CD8-positive, alpha-beta memory T cell (primary cell): ENCODE measurements at places on chromosomes 16 and 17. TPM values are rescaled to one million over a fixed set of nuclear protein-coding genes. Genes with fewer than 3 reads are reported as not detected.

Gene POLG2
- polyA plus RNA-seq = 5.3 TPM

Gene PDIA2
- not detected for polyA plus RNA-seq

Gene GP1BA
- polyA plus RNA-seq = not detected

DNA sequence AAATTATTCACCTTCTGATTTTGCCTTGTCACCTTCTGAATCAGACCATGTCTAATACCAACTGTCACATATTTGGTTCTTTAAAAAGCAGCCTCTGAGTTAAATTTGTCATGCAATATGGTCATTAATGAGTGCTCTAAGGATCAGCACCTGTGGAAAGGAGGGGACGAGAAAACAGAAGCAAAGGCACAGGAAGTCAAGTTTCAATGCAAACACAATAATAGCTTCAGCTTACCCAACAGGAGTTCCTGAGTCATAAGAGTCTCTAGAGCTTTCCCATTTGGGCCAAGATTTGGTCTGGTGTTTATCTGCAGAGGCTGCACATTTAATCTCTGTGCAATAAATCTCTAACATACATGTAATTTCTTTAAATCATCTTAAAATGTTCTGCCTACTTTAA, 889.8 kb downstream of the CDH8 start:
- no peak for DNase-seq
